Kidney (tissue), 22 donors: ENCODE measurements at places on chromosomes 7 and 10. TPM values are rescaled to one million over a fixed set of nuclear protein-coding genes. Genes with fewer than 3 reads are reported as not detected.

Gene CFAP70
- polyA plus RNA-seq: 8.7 TPM

Gene PON1
- polyA plus RNA-seq: 0.28 TPM

Gene NPFFR1
- not detected for polyA plus RNA-seq

Gene KNDC1
- polyA plus RNA-seq: 0.43 TPM

Gene MOGAT3
- 0.37 TPM for polyA plus RNA-seq

Gene ZPBP
- not detected for polyA plus RNA-seq

- no peak for DNase-seq
These were observed 652.7 kb upstream of the POM121L12 start for GRCh38 chr7:52382731-52383130.

- no peak for DNase-seq
These were observed 5.7 kb downstream of the PPIF start for GRCh38 chr10:79353000-79353406.

DNA sequence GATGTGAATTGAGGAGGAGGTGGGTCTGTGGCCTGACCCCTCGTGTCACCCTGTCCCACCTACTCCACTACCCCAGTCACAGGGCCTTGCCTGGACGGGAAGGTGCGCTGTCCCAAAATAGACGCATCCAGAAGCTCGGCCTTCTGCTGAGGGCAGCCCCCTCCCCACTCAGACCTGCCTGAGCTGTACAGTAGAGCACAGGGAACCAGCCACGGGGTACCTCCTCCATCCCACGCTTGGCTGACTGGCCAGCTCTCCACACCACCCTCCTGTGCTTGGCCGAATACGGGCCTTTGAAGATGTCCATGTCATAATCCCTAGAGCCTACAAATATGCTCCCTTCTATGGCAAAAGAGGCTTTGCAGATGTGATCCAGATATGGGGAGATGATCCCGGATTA lies 88.3 kb downstream of the CHST15 start:
- DNase-seq: peak; percentile 58

DNA sequence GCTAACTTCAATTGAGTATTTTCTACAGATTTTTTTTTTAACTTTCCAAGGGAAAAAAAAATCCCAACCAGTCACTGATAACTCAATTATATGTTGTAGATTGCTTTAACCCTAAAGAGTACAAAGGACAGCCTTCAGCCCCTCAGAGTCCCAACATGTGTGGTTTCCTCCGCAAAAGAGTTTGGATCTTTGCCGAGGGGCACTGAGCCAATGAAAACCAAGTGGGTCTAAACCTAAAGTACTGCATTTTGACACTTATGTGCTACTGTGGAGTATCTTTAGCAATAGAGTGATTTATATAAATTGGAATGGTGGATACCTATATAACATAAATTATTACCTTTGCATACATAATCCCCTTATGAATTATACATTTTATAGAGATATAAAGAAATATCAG lies 91.5 kb downstream of the SEMA3D start:
- DNase-seq: no peak

DNA sequence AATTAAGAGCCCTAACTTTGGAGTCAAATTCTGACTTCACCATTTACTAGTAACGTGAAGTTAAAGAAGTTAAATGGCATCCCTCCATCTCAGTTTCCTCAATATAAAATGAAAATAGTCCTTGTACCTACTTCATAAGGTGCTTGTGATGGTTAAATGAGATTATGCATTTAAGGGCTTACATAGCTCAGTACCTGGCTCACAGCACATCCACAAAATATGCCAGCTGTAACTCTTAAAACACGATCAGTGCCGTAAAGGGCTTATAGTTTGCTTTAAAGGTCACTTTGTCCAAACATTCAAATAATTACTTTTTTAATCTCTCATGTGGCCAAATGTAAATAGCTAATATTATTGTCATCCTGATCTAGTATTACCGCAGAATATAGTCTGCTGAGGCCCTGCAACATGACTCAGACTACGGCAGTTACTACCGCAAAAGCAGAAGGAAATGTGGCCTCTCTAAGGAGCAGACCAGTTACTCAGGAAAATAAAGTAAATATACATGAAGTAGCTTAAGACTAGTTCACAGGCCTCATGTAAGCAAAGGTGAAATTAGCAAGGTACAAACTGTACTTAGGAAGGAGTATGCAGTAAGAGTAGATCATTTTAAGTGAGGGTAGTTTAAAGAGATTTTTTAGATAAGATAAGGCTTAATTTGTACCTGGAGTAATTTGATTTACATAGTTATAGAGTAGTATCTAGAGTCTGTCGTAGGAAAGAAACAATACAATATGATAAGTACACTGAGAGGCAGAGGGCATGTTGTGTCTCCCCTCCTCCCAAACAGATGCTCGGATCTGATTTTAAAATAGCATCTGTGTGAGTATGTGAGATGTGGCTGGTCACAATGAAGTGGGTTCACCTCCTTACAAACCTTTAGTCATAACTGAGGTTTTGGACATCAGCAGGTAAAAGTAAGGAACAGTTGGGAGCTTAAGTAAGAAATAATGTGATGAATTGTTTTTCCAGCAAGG lies 13.1 kb downstream of the CASP2 start:
- no peak for DNase-seq

- no peak for DNase-seq
These were observed 136.4 kb downstream of the SDK1 start for GRCh38 chr7:3437467-3437866.

GRCh38 chr10:86193841-86194240 lies 172.8 kb downstream of the GRID1 start:
- peak; percentile 2 for DNase-seq

- DNase-seq: no peak
These were observed 16.5 kb upstream of the NT5C3A start for GRCh38 chr7:33079096-33079495.

DNA sequence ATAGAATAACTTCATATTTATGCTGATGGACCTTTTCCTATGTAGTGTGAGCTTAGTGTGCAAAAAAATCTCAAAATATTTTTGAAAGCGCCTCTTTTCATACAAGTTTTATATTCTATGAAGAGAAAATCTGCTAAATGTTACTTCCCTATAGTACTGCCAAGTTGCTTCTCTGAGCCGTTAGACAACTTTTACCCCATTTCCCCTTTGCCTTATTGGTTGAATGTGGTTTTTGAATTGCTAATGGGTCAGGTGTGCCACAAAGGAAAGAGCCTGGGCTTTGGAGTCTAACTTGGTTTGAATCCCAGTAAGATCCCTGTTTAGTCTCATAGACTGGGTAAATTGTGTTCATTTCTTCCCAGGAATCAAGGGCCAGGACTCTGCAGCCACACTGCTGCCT lies 261.5 kb downstream of the SNX10 start:
- DNase-seq: no peak

DNA sequence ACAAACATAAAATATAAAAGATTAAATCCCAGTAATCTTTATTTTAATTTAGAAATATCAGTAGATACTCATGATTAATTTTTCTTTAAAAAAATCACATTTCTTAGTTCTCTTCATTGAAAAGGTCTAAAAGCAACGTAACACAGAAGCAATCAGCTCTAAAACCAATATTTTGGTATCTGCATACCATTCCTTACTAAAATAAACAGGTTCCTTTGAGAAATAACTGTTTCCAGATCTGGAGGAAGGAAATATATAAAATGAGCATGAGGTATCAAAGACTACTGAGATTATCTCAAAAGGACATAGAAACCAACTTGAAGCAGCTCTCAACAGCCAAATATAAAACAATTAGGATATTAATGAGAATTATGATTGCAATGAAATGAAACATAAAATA lies 301.0 kb upstream of the GNAI1 start:
- no peak for DNase-seq

GRCh38 chr7:82722946-82723345 lies 279.4 kb upstream of the CACNA2D1 start:
- DNase-seq: no peak

- no peak for DNase-seq
These were observed 3.0 kb downstream of the NAMPT start for GRCh38 chr7:106281585-106282318.
